ENCODE measurements at places on chromosomes 4 and X.
A peak's percentile ranks its signal among the peaks of the same experiment; 100 is the strongest.

DNA sequence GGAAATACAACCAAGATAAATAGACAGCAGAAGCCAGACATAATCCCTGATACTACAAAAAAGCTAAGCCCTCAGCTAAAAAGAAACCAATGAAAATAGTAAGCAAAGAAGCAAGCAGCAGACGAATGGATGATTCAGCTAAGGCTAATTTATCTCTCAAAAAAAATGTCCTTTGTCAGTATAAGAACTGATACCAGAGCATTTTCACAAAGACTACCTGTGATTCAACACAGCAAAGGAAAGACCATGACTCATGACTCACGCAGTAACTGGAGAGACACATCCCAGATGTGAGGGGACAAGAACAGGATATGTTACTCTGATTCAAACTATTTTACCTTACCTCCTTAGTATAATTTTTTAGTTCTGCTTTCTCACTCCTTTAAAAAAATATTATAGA, 22.7 kb upstream of the TMPRSS11F start:
- no peak for DNase-seq

DNA sequence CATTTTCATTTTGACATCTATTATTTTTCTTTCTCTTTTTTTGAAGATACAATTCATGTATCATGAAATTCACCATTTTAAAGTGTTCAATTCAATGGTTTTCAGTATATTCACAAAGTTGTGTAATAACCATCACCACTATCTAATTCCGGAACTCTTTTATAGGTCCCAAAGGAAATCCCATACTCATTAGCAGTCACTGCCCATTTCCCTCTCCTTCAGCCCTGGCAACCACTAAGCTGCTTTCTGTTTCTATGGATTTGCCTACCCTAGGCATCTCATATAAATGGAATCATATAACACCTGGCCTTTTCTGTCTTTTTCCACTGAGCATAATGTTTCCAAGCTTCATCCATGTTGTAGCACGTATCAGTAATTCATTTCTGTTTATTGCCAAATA, 3.2 kb upstream of the FGF2 start:
- no peak for DNase-seq

DNA sequence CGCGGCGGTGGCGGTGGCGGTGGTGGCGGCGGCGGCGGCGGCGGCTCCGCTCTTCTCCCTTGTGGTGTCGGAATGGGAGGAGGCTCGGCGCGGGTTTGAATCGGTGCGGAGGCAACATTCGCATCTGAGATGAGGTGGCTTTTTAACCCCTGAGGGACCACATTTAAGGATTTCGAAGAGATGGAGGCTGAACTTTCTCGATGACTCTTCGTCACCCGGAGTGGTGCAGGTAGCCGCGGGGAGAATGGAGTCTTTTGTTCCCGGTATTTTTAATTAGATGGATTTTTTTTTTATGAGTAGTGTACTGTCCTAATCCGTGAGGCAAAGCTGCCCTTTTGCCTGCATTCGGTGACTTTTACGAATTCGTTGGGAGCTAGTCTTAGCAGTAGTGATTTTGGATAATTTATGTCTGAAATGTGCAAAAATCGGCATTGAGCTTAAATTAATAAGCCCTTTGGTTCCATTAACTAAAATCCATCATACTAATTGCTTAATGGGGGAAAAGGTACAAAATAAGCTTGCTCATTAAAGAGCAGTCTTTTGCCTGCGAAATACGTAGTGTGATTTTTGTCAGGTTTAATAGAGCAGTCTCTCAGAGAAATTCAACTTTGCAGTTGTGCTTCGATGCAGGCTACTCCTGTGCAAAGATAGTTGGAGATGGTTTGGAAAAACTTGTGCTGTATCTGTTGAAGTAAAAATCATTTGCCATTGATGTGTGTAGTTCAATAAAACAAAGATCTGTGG, 206.2 kb downstream of the TENM3 start:
- DNase-seq: no peak

DNA sequence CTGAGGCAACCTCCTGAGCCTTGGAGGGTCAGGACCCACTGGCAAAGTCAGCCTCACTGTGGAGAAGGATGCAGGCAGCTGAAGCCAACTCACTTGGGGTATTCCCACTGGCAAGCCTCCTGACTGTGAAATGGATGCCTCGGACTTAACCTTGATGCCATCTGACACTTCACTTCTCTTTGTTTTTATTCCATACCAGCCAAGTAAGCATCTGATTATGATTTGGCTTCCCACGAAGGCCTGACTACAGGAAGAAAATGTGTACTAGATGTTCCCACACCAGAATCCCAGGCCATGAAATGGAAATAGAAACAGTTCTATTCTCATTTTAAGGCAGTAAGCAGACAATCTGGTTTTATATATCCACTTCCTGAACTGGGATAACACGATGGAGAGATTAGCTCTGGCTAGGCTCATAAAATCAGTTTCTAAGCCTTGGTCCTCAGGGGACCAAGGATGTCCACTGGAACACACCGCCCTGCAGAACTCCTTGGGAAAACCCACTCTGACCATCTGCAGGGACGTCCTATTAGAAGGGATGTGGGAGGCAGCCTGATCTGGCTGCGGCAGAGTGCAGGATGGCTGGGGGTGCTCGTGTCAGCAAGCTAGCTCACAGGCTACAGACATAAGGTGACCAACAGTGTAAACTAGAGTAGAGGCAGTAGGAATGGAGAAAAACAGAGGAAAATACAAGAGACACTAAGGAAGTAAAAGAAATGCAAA, 89.3 kb downstream of the TSPAN5 start:
- no peak for DNase-seq

DNA sequence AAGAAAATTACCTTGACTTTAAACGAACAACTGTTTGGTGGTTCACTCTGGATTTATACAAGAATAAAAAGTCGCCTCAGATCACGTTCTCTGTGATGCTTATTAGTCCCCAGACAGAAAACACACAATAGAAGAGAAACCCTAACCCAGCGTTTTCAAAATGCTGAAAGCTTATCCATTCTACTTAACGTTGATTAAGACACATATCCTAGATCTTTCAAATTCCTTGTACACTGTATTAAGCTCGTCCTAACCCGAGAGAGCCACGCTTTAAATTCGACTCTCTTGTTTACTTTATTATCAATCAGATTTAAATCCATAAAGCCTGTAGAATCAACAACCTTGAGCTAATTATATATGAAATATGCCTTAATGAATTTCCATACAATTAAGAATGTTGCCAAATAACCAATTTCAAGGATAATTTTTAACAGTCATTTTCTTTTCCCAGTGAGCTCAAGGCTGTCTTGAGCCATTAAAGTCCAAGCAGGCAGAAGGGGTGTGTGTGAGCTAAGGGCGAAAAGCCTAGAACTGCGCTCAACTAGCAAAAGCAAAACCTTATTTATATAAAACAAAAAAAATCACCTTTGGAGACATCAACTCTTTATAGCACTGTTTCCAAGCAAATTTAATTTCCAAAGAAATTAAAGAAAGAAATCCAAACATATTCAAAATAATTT, 981 bp upstream of the PITX2 start:
- DNase-seq: no peak

DNA sequence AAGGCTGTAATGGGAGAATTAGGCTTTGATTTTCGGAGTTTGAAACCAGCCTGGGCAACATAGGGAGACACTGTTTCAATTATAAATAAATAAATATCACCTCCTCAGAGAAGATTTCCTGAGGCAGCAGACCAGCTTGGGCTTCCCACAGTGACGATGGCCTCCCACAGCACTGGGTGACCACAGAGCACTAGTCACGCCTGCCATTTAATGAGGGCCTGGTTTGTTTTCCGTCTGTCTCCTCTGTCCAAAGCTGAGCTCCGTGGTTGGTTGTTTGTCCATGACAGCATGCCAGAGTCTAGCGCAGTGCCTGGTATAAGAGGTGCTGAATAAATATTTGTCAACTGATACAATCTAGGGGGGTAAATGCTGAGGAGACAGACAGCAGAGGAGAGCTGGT, 10.4 kb upstream of the PDGFRA start:
- DNase-seq: no peak

- peak; percentile 19 for DNase-seq
Observed at GRCh38 chrX:102899940-102900916, 36.8 kb upstream of the RAB40AL start.

DNA sequence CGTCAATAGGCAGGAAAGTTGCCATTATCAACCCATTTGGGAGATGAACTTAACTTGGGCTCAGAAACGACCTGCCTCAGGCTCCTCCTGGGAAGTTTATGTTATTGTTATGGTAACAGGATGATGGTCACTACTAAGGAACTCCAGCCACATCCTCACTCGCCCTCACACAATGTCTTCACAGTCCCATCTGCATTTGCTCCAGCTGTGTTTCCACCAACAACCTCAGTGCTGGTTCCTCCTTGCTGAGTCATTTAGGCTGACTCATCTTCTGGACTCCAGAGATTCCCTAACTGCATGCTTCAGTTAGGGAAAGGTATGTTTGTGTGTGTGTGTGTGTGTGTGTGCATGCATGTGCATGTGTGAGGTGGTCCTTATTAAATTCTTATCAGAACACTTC, 293.4 kb upstream of the BOD1L1 start:
- DNase-seq: no peak

- no peak for DNase-seq
Observed at GRCh38 chrX:129724754-129725153, 14.0 kb upstream of the XPNPEP2 start.
